ENCODE measurements at places on chromosomes 7 and 10. TPM values are rescaled to one million over a fixed set of nuclear protein-coding genes. Genes with fewer than 3 reads are reported as not detected.
A peak's percentile ranks its signal among the peaks of the same experiment; 100 is the strongest.

- no peak for ATAC-seq
Measured at GRCh38 chr10:24771943-24772694, 48.4 kb upstream of the ARHGAP21 start.

- ATAC-seq = no peak
Measured at GRCh38 chr7:125654076-125654475, 724.5 kb upstream of the POT1 start.

ZNF425 gene
- 3.0 TPM for total RNA-seq

DNA sequence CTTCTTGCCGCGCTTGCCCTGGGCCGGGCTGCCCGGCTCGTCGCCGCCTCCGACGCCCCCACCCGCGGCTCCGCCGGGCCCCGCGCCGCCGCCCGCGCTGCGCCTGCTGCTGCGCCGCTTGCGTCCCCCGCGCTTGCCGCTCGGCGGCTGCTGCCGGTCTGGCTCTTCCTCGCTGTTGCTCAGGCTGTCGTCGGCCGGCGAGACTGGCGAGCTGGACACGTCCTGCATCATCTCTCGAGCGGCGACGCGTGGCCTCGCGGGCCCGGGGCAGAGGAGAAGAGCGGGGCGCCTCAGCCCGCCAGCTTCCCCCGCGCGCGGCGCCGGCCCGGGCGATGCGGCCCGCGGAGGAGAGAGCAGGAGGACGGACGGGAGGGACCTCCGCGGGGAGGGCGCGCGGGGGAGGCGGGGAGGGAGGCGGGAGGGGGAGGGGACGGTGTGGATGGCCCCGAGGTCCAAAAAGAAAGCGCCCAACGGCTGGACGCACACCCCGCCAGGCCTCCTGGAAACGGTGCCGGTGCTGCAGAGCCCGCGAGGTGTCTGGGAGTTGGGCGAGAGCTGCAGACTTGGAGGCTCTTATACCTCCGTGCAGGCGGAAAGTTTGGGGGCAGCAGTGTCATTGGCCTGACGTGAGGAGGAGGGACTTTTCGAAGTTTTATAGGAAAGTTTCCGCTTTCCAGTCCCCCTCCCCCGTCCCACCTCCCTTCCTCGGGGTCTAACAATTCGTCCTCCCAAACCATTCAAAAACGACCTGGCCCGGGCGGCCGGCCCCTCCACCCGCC lies at the start of gene TWIST1:
TWIST1 (minus strand) TSS at position 546 of the 779 bp plus-strand sequence; CDS start at position 231, 315 bp downstream.
- ATAC-seq = peak; percentile 66

LRIT1 gene
- total RNA-seq = not detected

- ATAC-seq = no peak
Measured at GRCh38 chr10:74072503-74072902, 74.6 kb downstream of the VCL start.

- no peak for ATAC-seq
Measured at GRCh38 chr7:30321882-30322192, 37.4 kb downstream of the ZNRF2 start.

DNA sequence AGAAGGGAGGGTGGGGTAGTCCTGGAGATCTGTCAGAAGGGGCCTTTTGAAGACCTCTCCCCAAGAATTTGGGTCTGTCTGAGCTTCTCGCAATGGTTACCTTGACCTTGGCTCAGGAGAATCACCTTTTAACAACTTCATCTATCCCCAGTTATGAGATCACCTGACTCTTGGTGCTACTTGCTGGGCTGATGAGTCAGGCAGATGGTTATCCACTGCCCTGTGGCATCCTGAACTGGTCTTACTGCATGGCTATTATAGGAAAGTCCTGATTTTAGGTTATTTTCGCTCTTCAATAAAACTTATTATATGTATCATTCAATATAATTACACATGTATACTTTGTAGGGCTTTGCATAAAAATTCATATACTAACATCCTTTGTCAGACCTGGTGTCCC lies 274.7 kb downstream of the GFRA1 start:
- no peak for ATAC-seq

GRCh38 chr10:92822060-92822634 lies 26.2 kb upstream of the EXOC6 start:
- peak; percentile 76 for ATAC-seq

GRCh38 chr10:76265441-76266113 lies 834.2 kb downstream of the LRMDA start:
- ATAC-seq = peak; percentile 95

DNA sequence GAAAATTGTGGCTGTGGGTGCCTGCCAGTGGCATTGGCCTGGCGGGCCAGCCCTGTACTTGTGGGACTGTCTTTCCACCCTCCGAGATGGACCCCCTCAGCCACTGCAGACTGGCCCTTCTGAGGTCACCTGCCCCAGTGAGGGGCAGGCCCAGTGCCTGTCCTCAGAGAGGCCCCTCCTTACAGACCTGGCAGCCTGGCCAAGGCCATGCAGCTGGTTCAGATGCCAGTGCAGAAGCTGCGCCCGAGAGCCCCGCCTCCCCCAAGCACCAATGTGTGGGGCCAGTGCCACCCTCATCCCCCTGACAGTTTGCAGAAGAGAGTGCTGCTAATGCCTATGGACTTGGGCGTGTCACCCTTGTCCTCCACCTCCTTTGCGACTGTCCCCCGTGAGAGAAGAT lies 10.0 kb downstream of the ZNF316 start:
- ATAC-seq = no peak

SLC29A4 gene
- total RNA-seq = 24.9 TPM

- no peak for ATAC-seq
Measured at GRCh38 chr7:66211429-66211828, 6.3 kb downstream of the TPST1 start.

DNA sequence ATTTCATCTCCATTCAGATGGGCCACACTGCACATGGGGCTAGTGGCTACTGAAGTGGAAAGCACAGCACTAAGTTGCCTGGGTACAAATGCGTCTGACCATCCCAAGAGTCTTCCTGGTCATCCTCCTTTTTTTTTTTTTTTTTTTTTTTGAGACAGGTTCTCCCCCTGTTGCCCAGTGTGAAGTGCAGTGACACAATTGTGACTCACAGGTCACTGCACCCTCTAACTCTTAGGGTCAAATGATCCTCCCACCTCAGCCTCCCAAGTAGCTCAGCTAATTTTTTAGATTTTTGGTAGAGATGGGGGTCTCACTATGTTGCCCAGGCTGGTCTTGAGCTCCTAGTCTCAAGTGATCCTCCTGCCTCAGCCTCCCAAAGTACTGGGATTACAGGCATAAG lies 3.4 kb upstream of the TRRAP start:
- ATAC-seq = no peak

DNA sequence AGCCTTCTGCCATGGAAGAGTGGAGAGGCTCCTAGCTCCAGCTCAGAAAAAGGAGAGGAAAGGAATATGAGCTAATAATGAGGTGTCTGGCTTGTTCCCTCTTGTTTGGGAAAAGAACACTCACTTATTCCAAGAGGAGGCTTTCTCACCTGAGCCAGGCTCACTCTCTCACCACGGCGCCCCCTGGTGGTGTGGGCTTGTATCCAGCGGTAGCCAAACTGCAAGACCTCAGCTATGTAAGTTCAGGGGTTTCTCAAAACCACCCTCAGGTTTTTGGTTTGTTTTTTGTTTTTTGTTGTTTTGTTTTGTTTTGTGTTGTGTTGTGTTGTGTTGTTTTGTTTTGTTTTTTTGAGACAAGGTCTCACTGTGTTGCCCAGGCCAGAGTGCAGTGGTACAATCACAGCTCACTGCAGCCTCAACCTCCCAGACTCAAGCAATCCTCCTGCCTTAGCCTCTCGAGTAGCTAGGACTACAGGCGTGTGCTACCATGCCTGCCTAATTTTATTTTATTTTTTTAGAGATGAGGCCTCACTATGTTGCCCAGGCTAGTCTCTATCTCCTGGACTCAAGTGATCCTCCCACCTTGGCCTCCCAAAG lies 124.0 kb downstream of the TMEM130 start:
- ATAC-seq = no peak

GRCh38 chr10:44971935-44972757 lies 6.5 kb downstream of the DEPP1 start:
- ATAC-seq = no peak

GRCh38 chr10:47300429-47300931 lies 483 bp downstream of the GDF10 start:
- ATAC-seq = peak; percentile 20

DNA sequence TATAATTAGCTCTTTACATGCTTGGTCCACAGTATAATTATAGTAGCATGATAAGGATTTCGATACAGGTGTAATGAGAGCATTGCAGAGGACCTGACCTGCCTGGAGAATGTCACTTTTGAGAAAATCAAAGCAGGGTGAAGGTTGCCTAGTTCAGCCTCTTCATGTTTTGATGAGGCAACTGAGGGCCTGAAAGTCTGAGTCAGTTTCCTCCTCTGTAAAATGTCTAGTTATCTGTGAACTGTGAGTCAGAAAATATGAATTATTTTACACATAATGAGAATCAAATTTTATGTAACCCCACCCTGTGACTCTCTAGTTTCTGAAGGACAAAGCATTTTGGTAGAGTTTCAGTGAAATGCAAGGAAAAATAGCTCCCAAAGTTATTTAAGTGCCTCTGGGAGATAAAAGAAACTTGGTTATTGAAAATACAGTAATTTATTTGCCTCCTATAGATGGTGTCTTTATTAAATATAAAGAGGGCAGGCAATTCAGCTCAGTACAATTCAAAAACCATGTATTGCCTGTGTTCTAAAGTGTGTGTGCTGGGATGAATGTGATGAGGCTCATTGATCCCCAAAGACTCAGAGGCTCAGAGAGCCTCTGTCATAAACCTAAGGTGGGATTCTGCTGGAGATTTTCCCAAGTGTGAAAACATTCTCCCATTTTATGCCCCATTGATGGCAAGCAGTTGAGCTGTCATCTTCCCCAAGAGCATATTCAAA lies 37.3 kb upstream of the SAMD9L start:
- no peak for ATAC-seq

GRCh38 chr10:77925795-77926565 lies 575 bp downstream of the DLG5 start:
- ATAC-seq = peak; percentile 67

DNA sequence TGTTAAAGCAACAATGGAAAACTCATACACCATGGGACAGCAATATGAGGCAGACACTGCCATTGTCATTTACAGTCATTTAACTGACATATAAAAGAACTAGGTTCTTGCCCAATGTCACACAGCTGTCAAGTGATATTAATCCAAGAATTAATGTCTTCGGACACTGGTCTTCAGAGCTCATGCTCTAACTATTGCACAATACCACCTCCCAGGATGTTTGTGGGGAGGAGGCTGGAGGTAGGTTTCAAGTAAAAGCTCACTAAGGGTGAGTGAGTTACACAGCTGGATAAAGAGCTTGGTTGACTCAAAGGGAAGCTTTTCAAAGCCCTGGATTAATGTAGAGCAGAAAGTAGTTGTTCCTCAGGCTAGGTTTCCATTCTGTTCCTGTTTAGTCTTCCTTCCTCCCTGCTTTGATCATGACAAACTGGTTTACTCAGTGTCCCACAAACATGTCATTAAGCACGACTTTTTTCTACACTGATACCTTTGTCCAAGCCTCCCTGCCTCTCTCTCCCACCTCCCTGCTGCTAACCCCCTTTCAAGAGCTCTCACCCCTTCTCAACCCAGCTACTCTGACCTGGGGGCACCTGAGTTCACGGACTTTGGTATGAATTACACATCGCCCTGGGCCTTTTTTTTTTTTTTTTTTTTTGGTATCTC lies 987 bp upstream of the EXOC6 start:
- ATAC-seq = no peak

- peak; percentile 79 for ATAC-seq
Measured at GRCh38 chr10:14560274-14560673, 214.4 kb downstream of the FAM107B start.

DNA sequence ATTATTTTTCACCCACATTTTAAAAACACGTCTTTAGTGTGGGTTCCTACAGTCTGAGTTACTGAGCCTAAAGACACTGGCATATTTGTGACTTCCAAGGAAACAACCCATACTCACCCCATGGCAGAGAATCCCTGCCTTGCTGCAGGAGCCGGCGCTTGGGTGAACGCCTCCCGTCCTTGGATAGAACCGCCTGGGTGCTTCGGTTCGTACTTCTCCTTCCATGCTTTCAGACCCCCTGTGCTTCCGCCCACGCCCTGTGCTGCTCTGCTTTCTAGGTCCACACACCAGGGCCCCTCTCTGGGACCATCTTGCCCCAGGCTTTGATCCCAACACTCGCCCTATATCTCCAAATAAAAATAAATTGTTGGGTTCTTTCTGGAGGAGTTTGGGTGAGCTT lies 125.8 kb downstream of the PTPRN2 start:
- ATAC-seq = no peak

- peak; percentile 13 for ATAC-seq
Measured at GRCh38 chr7:51276967-51277366, 39.6 kb downstream of the COBL start.

GRCh38 chr7:158266426-158266816 lies 321.2 kb downstream of the PTPRN2 start:
- no peak for ATAC-seq

OPALIN gene
- not detected for total RNA-seq

ZNF467 gene
- total RNA-seq = 0.71 TPM

CD36 gene
- total RNA-seq = 0.43 TPM

DNA sequence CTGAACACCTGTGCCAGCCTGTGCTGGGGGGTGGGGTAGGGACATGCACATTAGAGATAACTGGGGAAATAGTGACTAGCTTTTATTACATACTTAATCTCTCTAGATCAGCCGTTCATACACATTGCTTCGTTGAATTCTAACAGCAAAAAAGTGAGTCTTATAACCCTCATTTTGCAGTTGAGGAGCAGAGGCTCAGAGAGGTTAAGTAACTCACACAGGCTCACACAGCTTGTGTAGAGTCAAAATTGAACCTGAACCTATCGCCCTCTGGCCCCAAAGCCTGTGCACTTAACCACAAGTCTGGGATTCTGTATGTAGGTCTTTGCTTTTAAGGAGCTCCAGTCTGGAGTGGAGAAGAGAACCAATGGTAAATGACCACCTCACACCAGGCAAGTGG lies 59.9 kb downstream of the CDH23 start:
- ATAC-seq = no peak

UCMA gene
- not detected for total RNA-seq

DNA sequence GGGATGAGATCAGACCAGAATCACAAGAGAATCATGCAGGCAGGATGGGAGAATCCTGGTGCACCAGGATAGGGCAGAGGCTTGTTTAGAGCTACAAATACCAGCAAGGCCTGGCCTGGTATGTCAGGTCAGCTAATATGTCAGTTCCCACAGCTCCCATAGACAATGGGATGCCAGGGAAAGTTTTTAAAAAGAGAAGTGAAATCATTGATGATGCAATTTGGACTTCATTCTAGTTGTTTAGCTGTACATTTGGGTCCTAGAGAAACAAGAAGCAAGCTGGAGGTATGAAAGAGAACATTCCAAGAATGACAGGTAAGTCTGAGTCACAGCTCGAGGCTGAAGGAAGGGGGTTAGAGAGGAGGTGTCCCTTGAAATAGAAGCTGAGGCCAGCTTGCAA lies 45.2 kb downstream of the GPR141 start:
- no peak for ATAC-seq
